ENCODE measurements at places on chromosomes 16 and 17.
A peak's percentile ranks its signal among the peaks of the same experiment; 100 is the strongest.

- peak; percentile 59 for DNase-seq
These were observed 3.3 kb downstream of the POLR3E start for GRCh38 chr16:22300427-22301071.

GRCh38 chr17:49404361-49404760, 10.3 kb downstream of the PHB1 start:
- no peak for DNase-seq

DNA sequence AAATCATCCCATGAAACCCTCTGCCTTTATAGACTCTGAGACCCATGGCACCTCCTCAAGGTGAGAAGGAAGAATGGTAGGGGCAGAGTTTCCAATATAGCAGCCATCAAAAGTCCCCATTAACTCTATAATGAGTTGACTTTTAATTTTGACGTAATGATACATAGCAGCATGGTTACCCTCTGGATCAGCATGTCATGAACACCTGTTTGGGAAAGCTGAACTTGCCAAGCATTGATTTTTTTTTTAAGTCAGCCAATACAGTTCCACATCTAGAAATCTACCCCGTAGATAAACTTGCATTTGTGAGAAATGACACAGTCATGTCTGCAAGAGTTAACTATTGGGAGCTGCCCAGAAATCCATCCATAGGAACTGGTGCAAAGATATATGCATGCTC, 191.8 kb downstream of the TMEM114 start:
- no peak for DNase-seq

- no peak for DNase-seq
These were observed 1.0 kb downstream of the LMF1 start for GRCh38 chr16:969508-970385.

- DNase-seq = no peak
These were observed 30.4 kb downstream of the RPH3AL start for GRCh38 chr17:322006-322780.

All from stimulated activated effector memory CD8-positive, alpha-beta T cell treated with anti-CD3 and anti-CD28 coated beads, Interleukin-12 subunit alpha, Interleukin-12 subunit beta, amount 100 ng/mL, for 72 hours (primary cell).